Erythroblast (primary cell): ENCODE measurements at places on chromosomes 6 and 20.

DNA sequence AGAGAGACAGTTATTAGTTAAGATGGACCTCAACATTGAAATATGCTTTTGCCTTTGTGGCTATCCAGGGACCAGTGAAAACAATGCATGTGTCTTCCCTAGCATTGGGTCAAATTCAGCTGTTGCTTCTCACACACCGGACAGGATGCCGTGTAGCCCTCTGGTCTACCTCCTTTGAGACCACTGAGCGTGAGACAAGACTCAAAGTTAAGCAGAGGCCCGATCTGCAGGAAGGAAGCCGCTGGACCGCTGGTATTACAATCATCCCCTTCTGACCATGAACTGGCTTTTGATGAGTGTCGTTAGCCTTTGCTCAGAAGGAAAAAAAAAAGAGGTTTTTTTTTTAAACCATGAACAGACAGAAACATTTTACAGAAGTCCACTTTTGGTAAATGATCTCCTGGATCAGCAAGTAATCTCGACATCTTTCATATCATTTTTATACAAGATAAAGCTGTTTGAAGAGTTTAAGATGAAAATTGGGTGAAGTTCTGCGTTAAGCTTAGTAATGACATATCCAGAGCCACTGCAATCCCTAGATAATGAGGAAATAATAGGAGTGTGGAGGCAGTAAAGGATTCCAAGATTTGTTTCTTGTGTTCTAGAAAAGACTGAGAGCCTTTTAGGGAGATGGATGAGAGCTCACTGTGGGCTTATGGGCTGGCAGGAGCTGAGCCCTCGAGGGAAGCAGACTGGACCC is 622.8 kb downstream of the QKI start:
- DNase-seq, result no peak

- DNase-seq, result peak; percentile 89
These were observed 1.5 kb downstream of the BICRAL start for GRCh38 chr6:42783177-42783875.

- no peak for DNase-seq
These were observed 5.5 kb upstream of the JAG1 start for GRCh38 chr20:10679269-10679668.

- DNase-seq, result no peak
These were observed 338.7 kb downstream of the HTR1B start for GRCh38 chr6:77124604-77125003.

DNA sequence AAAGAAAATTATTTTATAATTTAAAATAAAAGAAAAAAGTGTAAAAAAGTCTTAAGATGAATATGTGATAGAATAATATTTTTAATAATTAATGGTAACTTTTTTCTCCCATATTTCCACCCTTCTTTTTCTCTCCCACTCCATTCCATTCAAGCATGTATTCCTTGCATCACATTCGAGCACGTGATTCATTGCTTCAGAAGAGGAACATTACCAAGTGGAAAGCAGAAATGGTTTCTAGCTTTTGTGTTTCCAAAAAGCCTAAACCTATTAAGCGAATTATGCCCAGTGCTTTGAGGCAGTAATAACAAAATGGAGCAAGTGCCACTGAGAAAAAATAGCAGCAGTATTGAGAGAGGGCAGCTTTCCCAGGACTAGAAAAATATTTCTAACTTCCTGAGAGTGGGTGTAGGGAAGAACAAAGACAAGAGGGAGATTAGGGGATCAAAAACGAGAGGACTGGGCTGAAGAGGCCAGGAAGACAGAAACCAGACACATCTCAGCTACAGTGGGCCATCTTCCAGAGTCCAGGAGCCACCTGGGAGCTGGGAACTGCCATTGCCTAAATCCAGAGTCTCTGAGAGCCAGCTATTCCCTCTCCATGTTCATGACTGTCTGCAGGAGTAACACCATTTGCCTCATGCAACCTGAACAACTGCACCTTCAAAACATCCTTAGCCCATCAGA is 15.0 kb upstream of the AKIRIN2 start:
- no peak for DNase-seq

- DNase-seq, result peak; percentile 52
These were observed 2.0 kb downstream of the SMIM29 start for GRCh38 chr6:34246563-34247391.

DNA sequence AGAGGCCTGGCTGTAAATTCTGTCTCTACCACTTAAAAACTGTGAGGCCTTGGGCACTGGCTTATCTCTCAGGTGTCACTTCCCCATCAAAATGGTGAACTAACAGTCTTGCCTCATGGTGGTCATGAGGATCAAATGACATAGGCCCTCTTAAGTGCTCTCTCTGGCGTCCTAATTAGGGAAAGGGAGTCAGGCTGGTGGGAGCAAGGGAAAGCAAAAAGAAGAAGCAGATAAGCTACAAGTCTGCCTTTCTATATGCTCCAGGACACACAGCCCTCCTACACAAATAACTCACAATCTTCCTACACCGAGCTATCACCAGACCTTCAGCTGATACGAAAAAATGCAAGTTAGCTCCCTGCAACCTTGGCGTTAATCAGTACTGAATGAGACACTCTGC is 19.5 kb upstream of the SLC22A16 start:
- DNase-seq, result no peak

DNA sequence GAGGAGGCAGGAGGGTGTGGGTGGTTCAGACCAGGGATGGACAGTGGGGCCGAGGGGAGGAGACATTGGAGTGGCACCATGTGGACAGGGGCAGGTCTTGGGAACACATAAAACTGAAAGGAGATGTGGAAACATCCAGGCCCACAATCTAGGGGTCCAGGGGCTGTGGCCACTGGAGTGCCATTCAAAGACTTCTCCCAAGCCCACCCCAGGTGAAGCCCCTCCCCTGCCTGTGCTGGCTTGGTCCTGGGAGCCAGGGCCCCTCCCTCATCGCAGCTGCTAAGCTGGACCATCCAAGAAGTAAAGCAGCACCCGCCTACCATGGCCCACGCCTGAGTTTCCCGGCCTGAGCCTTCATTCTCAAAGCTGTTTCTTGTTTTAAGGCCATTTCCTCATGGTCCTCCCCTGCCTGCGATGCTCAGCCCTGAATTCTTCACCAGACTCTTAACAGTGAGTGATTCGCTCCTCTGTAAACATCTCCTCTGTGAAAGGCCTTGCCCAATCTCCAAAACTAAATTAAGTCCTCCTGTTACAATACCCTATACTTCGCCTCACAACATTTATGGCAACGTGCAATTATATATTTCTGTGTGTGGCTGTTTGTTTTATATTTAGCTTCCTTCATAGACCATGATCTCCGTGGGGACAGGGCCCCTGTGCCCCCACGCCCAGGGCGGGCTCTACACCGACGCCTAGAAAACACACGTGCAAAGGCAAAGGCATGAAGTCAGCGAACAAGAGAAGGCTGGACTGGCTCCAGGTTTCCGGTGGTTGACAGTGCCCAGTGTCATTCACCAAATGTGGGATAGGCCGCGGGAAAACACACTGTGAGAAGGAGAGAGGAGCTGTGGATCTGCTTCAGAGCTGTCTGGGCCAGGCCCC is 267.8 kb downstream of the ERMARD start:
- no peak for DNase-seq

GRCh38 chr20:8523684-8524083 is 391.6 kb downstream of the PLCB1 start:
- no peak for DNase-seq

- DNase-seq, result no peak
These were observed 43.9 kb downstream of the TFEB start for GRCh38 chr6:41691426-41692079.

- DNase-seq, result peak; percentile 83
These were observed 47.1 kb downstream of the SCAND1 start for GRCh38 chr20:35907017-35907701.
